ENCODE measurements at places on chromosomes 1 and 21.

- no peak for DNase-seq
Measured at GRCh38 chr1:199948587-199949280, 78.8 kb upstream of the NR5A2 start.

DNA sequence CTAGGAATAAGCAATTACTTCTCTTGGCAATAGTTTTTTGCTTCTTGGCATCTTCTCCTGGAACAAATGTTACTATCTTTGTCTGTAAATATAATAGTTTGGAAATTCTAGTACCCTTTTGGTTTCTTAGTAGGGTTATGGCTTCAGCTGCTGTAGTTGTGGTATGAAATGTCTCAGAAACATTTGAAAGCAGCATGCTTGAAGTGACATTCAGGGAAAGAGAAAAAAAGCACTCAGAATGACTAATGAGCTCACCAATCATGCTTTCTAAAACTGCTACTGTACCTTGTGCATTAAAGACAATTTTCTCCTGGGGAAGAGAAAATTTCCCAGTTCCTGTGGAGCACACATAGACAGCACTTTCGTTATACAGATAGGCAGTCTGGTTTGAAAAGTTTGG is 21.0 kb downstream of the NUP133 start:
- no peak for DNase-seq

DNA sequence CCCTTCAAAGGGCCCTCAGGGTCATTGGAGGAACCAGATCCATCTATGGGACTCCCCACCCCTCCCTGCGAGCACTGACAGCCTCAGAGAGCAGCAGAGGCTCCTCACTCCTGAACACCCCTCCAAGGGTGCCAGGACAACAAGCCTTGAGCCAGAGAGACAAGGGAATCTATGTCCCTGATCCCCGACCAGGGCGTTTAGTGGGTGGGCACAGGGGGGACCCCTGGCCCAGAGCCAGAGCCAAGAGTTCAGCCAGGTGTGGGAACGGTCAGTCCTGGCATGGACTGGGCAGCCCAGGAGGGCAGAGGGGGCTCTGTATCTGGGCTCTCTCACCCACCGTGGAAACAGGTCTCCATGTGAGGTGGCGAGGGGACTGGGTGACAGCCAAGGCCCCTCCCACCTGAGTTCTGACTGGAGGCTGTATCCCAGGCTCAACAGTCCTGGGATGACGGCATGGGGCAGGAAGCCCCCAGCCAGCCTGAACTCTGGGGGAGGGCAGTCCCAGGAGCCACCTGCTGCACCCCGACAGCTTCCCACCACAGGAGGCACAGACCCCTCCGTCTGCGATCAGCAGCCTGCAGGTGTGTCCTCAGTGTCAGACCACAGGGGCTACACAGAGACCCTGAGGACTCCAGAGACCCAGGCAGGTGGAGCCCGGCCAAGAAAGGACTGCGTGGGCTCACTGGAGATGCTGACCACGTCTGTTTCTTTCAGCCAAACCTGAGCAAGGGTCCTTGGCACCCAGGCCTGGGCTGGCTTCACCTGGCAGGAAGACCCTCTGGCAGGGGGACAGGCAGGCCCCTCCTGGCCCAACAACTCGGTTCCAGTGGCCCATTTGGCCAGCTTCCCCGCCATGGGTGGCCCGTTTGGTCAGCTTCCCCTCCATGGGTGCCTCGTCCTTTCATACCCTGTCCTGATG is 11.2 kb upstream of the SRARP start:
- no peak for DNase-seq

- no peak for DNase-seq
Measured at GRCh38 chr1:27704958-27705357, 20.8 kb upstream of the FAM76A start.

DNA sequence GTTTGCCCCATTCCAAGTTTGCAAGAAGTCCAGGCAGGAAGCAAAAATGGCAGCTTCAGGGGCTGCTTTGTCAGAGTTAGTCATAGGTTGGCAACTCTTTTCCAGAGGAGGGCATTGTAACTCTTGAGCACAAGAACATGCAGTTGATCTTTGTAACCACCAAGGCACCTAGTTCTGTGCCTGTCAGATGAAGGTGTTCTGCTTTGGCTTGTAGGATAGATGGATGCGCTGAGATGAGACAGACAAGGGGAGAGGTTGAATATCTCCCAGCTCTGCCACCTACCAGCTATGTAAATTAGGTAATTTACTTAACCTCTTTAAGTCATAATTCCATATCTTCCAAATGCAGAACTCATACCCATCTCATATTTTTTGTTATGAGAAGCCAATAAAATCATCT is 89.3 kb downstream of the ZNF648 start:
- DNase-seq = no peak

GRCh38 chr1:86245566-86246190 is 89.1 kb upstream of the COL24A1 start:
- no peak for DNase-seq

GRCh38 chr1:104760017-104760416 is 1010.3 kb downstream of the AMY1C start:
- DNase-seq = no peak

DNA sequence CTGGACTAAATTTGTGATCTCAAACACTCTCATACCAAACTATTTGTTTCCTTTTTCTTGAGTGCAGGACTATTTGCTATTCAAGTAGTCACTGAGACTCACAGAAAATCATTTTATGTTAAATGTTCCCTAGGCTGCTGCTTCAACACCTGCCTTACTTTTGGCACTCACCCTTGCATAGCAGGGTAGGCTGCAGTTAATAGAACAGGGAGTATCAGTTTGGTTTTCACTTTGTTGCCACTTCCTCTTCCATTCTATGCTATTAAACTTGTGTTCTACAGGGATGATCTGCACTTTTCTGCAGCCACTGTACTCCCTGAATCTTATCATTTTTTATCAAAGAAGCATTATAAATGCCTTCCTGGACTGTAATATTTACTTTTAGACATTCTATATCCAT is 148.7 kb upstream of the PRMT6 start:
- no peak for DNase-seq
